ENCODE measurements at places on chromosomes 4 and X.

DNA sequence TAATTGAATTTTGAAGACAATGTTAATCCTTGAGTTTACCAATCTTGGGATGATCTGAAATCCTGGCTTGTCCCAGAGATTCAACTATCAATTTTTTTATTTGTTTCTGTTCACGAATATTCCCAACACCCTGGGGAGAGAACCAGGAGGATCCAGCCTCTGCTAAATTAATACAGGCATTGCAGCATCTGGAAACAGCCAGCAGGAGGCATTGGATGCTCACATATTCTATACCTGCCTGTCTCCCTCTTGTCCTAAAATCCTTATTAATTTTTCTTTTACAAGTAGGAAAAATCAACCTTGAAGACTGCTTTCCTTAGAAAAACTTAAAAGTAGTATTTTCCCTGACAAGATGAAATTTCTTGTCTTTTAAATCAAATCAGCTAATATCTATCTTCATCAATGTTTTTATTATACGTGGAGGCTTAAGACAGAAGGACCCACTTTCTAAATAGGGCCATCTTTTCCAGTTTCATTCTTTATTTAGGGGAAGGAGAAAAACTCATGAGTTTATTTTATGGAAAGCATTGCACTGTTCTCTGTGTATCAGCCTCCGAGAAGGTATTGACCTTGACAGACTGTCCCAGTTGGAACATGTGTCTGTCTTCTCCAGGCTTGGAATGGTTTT, 102.4 kb downstream of the CLNK start:
- DNase-seq, result no peak

DNA sequence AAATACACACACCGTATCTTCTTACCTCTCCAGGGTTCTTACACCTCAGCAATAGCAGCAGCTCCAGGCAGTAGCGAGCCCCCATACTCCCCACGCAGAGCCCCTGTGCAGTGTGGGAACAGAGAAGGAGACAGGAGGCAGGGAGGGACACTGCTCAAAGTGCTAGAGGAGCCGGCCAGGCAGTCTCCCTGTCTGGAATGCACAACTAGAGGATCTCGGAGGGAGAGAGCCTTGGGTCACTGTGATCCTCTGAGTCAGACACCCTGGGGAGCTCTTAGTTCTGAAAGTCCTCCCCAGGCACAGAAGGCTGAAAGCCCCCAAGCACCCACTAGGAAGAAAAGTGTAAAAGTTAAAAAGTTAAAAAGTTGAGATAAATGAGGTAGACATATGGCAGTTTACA, 16.0 kb downstream of the AMELX start:
- DNase-seq, result no peak

DNA sequence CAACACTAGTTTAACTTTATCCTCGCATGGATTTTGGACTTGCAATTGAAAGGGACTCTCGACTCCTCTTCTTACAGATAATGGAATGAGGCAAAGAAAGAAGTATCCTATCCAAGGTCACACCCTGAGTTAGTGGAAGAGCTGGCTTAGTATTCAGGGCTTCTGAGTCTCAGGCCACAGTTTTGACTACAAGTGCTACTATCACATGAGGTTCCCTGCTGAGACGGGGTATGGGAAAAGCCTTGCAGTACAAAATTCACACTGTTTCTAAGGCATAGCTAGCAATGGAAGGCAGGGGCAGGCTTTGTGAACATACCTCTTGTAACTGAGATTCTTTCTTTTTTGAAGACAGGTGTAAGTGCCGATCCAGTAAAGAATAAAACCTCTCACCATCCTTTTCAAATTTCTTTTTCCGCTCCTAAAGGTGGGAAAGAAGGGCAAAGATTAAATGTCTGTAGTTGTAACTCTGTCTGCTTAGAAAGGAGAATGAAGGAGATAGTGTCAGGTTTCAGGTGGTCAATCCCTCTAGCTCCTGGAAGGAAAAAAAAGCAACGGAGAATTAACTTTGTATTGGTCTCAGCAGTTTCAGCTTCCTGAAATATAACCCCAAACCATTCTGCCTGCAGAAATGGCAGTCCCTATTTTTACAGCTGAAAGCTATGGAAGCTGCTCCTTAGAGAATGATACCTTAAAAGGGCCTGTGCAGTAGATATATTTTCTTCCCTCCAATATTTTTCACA, 199.0 kb downstream of the OPHN1 start:
- DNase-seq, result no peak

- no peak for DNase-seq
These were observed 108.7 kb downstream of the DHRSX start for GRCh38 chrX:2391869-2392606.

GRCh38 chr4:159268607-159269006, 165.7 kb downstream of the RAPGEF2 start:
- no peak for DNase-seq

GRCh38 chrX:8783097-8783713, 18.0 kb downstream of the FAM9A start:
- no peak for DNase-seq

DNA sequence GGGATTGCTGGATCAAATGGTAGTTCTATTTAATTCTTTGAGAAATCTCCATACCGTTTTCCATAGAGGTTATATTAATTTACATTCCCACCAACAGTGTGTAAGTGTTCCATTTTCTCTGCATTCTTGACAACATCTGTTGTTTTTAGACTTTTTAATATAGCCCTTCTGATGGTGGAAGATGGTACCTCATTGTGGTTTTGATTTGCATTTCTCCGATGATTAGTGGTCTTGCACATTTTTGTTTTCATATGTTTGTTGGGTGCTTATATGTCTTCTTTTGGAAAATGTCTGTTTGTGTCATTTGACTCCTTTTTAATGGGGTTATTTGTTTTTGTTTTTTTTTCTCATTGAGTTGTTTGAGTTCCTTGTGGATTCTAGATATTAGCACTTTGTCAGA, 75.3 kb upstream of the PUDP start:
- DNase-seq, result no peak

DNA sequence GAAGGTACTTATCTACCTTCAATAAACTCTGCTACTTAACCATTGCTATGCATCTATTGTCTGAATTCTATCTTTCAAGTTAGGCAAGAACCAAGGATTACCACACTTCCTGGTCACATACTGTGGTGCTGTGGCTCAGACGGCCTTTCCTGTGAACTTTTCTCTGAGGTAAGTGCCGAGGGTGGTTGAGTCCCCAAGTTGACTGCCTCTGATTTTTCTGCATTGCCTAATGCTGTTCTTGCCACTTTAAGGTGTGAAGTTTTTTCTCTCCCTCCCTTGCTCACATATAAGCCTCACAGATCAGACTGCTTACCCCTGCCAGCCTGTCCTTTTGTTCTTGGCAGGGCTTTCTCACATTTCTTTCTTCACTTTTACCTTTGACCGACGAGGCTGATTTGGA, 348.0 kb upstream of the POU3F4 start:
- no peak for DNase-seq

GRCh38 chrX:154349359-154349935, 25.0 kb downstream of the FLNA start:
- DNase-seq, result no peak

DNA sequence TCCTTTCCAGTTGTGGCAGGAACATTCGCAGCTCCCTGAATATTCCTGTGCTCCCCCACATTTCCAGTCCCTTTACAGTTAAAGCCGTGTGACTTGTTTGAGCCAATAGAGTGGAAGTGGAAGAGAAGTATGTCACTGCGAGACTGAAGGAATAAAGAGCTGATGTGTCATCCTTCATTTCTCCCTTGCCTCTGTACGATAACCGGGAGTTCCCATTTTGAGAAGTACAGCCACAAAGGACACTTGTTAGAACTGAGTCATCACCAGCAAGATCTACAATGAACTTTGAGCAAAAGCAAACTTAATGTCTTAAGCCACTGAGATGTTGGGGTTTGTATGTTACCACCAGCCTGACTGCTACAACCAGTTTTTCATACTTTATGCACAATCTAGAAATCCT, 92.3 kb downstream of the SPRY1 start:
- DNase-seq, result no peak

GRCh38 chr4:15373363-15373762, 54.5 kb upstream of the C1QTNF7 start:
- no peak for DNase-seq

GRCh38 chrX:63561425-63561824, 210.3 kb upstream of the SPIN4 start:
- no peak for DNase-seq

DNA sequence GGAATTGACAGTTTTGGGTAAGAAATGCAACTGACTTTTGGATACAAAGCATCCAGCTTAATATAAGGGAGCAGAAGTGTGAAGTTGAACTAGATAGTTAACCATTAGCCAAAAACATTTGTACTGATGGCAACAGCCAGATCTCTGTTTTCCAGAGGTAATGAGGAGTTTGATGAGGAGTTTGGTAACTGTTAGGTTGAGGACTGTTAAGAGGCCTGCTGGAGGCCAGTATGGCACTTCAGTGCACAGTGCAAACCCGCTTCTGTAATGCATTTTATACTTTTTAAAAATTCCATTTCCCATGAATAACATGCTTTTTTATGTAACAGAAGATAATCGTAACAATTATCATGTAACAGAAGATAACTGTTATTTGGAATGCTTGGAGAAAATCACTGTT, 30.0 kb downstream of the CDKL5 start:
- no peak for DNase-seq

GRCh38 chr4:165621983-165622382, 243.2 kb downstream of the CPE start:
- DNase-seq, result no peak

- DNase-seq, result no peak
These were observed 1.9 kb downstream of the SLC10A3 start for GRCh38 chrX:154488336-154489075.

DNA sequence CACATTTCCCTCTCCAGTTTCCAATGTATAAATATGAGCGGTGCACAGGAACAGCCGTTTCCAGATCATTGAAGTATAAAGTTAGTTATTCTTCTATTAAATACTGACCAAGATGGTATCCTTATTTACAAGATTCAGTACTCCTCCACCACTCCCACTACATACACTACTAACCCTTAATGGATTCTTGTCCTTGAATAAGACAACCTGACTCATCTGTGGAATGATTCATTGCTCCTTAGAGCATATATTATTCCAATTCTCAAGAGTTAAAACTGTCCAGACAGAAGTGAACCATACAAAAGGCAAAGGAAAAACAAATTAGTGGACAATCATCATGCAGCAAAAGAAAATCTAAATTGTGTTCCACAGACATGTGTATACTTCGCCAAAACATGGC, 373.3 kb downstream of the IDS start:
- no peak for DNase-seq

DNA sequence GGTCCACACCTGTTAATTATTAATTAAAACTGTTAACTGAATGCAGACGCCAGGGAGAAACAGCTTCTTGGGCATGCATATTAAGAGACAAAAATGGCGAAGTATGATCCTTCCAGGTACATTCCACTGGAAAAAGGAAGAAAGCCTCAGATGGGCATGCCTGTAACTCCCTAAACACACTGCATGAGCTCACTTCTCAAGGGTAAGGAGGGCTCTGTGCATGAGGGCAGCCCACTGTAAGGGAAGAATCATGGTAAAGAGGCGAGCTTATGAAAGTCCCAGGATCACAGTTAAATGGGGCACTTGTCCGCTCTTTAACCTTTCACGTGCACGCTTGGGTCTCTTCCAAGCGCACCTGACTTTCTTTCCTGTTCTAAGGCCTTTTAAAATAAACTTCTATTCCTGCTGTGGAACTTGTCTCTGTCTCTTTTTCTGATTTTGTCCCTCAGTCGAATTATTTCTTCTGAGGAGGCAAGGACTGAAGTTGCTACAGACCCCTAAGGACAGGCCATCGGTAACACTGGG, 321.7 kb downstream of the PPP1R2C start:
- DNase-seq, result no peak

DNA sequence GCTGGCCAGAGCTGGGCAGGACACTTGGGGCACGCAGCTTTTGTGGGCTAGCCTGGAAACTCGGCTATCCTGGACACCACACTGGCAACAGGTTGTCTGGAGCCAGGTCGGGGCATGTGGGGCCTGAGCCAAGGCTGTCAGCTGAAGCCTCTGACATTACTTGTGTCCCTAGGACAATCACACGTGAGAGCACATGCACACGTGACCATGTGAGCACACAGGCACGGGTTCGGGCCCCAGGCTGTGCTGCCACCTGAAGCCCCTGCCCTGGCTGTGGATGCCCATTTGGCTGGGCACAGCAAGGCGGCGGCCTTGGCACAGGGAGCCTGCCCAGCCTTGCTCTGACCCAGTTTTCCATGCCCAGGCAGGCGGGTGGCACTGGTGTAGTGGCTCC, 8.7 kb upstream of the FGFR3 start:
- no peak for DNase-seq

All from stimulated activated CD4-positive, alpha-beta T cell treated with anti-CD3 and anti-CD28 coated beads, Interleukin-15, amount 100 ng/mL, for 1 hour (primary cell).